Activated CD4-positive, alpha-beta memory T cell treated with anti-CD3 and anti-CD28 coated beads for 36 hours (primary cell): ENCODE measurements at places on chromosomes 4 and X. TPM values are rescaled to one million over a fixed set of nuclear protein-coding genes. Genes with fewer than 3 reads are reported as not detected.
A peak's percentile ranks its signal among the peaks of the same experiment; 100 is the strongest.

GRCh38 chrX:49162620-49163019 lies at the start of gene MAGIX:
Gene MAGIX (plus strand): TSS chrX:49162758. CDS start chrX:49162890, 132 bp downstream.
- peaks cover 18% of the 10 kb centered on the region for H3K4me1 ChIP-seq
- peak within 1 kb of the TSS; percentile 60 for H3K4me3 ChIP-seq
- no peaks in the 10 kb centered on the region for H3K36me3 ChIP-seq
- no peak for DNase-seq
- H3K27me3 ChIP-seq = no peaks in the 10 kb centered on the region
- H3K27ac ChIP-seq = peak within 1 kb of the TSS; percentile 38

The IL2 gene
- 165 TPM for total RNA-seq

DNA sequence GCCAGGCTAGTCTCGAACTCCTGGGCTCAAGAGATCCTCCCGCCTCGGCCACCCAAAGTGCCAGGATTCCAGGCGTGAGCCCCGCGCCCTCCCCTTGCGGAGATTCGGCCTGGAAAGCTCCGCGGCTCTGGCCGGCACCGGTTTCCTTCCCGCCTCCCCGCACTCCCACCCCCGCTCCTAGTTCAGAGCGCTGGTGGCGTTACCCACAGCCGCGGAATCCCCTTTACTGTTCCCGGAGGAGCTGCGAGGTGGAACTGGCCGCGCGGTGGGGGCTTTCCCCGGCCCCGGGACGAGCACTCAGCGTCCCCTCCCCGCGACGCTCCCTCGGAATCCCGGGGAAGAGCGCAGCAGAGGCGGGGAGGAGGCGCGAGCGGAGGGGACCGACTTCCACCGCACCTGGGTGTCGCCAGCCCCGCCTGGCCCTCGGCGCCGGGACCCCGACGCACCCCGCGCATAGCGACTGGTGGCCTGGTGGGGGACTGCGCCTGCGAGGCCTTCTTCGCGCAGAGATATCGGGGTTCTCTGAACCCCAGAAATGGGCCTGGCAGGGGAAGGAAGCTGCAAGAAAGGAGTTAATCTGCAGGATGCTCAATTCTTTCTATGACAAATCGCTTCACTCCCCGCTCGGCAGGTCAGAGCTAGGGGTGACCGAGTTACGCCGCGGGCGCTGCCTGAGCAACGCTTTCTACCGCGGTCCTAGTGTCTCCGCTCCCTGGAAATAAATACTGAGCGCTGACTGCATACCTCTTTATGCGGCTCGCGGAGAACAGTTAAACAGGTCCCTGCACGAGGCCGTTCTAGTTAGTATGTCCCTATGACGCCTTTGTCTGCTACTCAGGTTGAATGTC lies 14.6 kb upstream of the SLC25A4 start:
- no peak overlapping the region for H3K27ac ChIP-seq
- H3K27me3 ChIP-seq = peaks cover 30% of the 10 kb centered on the region
- H3K4me1 ChIP-seq = peaks cover 6% of the 10 kb centered on the region
- H3K4me3 ChIP-seq = peak overlapping the region; percentile 57
- no peaks in the 10 kb centered on the region for H3K36me3 ChIP-seq

The NRK gene
- total RNA-seq = not detected

DNA sequence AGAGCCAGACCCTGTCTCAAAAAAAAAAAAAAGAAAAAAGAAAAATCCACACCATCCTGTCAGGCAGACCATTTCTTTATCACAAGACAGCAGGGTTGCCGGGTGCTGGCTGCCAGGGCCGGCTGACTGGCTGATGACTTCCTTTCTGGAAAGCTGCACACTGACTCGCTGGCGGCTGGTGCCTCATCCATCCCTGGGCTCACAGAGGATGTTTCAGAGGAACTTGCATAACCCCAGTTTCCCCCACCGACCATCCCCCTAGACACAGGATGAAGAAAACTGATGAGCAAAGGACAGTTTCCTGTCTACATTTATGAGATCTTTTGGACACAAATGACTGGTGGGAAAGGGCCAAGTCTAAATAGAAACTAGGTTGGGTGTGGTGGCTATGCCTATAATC lies 14.1 kb downstream of the HPSE start:
- no peak overlapping the region for H3K27ac ChIP-seq
- no peak overlapping the region for H3K4me3 ChIP-seq
- H3K27me3 ChIP-seq = no peaks in the 10 kb centered on the region
- DNase-seq = peak; percentile 66

DNA sequence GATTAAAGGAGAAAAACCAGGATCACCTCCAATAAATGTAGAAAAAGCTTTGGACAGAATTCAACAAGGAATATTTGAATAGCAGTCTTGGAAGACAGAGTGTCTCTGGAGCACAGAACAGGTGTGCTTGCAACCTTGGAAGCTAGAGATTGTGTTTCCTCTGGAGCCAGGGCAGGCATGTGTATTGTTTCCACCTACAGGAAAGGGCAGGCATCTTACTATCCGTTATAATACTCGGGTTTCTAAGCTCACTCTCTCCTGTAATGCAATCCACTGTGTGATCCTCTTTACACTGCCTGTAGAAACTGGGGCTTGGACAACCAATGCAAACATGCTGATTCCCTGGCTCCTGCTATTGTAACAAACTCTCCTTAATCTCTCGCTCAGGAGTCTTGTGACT lies 14.4 kb downstream of the CCDC110 start:
- H3K27me3 ChIP-seq = peaks cover 4% of the 10 kb centered on the region
- H3K4me3 ChIP-seq = no peak overlapping the region
- H3K36me3 ChIP-seq = no peaks in the 10 kb centered on the region
- no peak for DNase-seq

GRCh38 chr4:53012738-53013137 lies 150.6 kb downstream of the RASL11B start:
- H3K36me3 ChIP-seq = peaks cover 10% of the 10 kb centered on the region
- H3K4me1 ChIP-seq = peaks cover 26% of the 10 kb centered on the region
- DNase-seq = peak; percentile 15
- H3K4me3 ChIP-seq = no peak overlapping the region
- H3K27ac ChIP-seq = no peak overlapping the region
- no peaks in the 10 kb centered on the region for H3K27me3 ChIP-seq

The USP17L11 gene
- total RNA-seq = not detected

The ADH1A gene
- total RNA-seq = not detected

The CT45A5 gene
- total RNA-seq = not detected

The REPS2 gene
- total RNA-seq = not detected

GRCh38 chr4:3870567-3870962 lies 104.4 kb downstream of the ADRA2C start:
- H3K27ac ChIP-seq = no peak overlapping the region
- peaks cover 2% of the 10 kb centered on the region for H3K4me1 ChIP-seq
- peak; percentile 1 for DNase-seq
- H3K36me3 ChIP-seq = no peaks in the 10 kb centered on the region

- H3K27ac ChIP-seq = no peak overlapping the region
- no peak for DNase-seq
- no peak overlapping the region for H3K4me3 ChIP-seq
- no peaks in the 10 kb centered on the region for H3K27me3 ChIP-seq
Observed at GRCh38 chr4:20043991-20044390, 207.7 kb upstream of the SLIT2 start.

DNA sequence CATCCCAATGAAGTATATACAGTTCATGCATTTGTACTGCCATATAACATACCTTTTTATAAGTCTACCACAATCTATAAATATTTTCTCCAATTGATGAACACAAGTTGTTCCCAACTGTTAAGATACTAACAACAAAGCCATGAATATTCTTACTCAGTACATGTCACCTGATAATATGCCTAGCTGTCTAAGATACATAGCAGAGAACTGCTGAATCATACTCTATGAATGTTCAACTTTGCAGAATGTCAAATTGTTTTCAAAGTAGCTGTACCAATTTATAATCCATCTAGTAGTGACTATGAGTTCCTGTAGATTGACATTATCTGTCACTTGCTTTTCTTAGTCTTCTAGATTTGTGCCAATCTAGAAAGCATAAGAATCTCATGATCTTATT lies 84.9 kb downstream of the RAB28 start:
- H3K27me3 ChIP-seq = no peaks in the 10 kb centered on the region
- no peak overlapping the region for H3K4me3 ChIP-seq
- H3K36me3 ChIP-seq = no peaks in the 10 kb centered on the region

- no peak for DNase-seq
- H3K4me3 ChIP-seq = no peak overlapping the region
- H3K36me3 ChIP-seq = no peaks in the 10 kb centered on the region
- no peaks in the 10 kb centered on the region for H3K27me3 ChIP-seq
Observed at GRCh38 chrX:6574762-6575161, 39.8 kb upstream of the VCX3A start.

DNA sequence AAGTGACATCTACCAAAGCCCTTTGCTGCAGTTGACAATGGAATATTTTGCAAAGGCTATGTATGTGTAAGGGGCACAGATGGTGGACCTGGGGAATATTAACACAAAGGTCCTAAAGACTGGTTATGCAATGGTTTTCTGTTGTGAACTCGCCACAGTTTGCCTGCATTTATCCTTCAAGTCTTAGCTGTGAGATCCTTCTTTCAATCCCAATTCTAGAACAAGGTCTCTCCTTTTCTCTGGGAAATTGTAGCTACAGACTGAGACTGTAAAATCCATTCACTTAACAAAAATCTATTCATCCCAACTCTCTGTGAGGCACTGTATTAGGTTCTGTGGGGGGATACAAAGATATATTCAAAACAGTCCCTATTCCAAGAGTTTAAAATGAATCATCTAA lies 250.4 kb downstream of the GPM6A start:
- no peaks in the 10 kb centered on the region for H3K36me3 ChIP-seq
- H3K27me3 ChIP-seq = no peaks in the 10 kb centered on the region
- no peak overlapping the region for H3K4me3 ChIP-seq
- no peaks in the 10 kb centered on the region for H3K4me1 ChIP-seq
- no peak for DNase-seq

GRCh38 chrX:21972721-21973120 lies 32.2 kb downstream of the SMS start:
- peaks cover 35% of the 10 kb centered on the region for H3K4me1 ChIP-seq
- DNase-seq = peak; percentile 64
- H3K27ac ChIP-seq = peak overlapping the region; percentile 87
- H3K27me3 ChIP-seq = no peaks in the 10 kb centered on the region
- H3K36me3 ChIP-seq = peaks cover 19% of the 10 kb centered on the region
- H3K4me3 ChIP-seq = no peak overlapping the region

DNA sequence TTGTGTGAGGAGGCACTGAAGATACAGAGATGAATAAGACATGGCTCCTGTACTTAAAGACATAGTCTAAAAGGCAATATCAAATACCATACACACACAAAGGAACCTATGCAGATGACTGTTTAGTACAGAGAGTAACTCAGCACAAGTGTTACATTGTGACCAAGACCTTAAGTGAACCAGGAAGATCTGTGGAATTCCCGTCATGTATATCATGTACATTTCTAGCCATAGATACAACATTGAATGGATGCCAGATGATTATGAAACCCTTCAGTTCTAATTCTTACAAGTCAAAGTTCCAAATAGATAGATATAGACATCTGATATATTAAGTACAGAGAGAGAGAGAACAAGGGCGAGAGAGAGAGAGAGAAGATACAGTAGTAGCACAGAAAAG lies 73.2 kb downstream of the PAK3 start:
- H3K4me1 ChIP-seq = peaks cover 4% of the 10 kb centered on the region
- no peak overlapping the region for H3K27ac ChIP-seq
- no peak for DNase-seq
- no peaks in the 10 kb centered on the region for H3K36me3 ChIP-seq
- H3K27me3 ChIP-seq = no peaks in the 10 kb centered on the region

DNA sequence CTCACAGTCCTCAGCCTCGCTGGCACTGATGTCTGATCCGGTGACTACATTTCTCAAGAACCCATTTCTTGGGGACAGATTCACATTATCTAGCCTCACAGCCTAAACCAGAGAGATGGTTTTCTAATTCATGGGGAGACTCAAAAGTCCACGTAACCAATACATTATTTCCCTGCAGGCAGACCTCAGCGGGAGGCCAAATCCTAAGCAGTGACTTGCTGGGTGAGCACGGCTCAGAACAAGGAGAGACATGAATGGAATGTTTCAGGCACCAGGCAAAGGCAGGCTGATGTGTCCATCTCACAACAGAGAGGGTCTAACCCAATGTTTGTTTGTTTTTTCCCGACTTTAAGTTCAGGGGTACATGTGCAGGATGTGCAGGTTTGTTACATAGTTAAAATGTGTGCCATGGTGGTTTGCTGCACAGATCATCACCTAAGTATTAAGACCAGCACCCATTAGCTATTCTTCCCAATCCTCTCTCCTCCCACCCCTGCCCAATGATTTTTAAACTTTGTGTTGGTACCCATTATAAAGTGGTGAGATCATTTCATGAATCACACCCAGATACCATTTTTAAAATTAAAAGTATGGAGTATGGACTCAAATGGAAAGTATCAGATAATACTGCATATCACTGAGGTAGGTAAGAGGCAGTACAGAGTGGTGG lies 53.3 kb downstream of the SCD5 start:
- no peak overlapping the region for H3K4me3 ChIP-seq
- H3K27ac ChIP-seq = no peak overlapping the region
- no peak for DNase-seq
- no peaks in the 10 kb centered on the region for H3K36me3 ChIP-seq
- no peaks in the 10 kb centered on the region for H3K4me1 ChIP-seq

DNA sequence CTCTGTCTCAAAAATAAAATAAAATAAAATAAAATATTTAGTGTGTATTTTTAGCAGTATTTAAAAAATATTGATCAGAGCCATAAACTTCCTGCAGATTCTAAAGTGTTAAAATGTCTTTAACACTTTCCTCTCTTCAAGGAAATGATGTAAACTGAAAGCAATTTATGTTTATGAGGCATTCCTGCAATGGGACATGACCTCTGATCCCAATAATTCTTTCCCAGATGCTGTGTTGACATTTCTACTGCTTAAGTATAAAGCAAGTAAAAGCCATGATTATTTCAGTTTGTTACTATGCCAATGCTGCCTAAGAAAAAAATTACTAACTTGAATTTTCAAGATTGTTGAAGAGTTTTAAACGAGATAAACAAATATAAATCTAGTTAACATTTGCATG lies 29.0 kb downstream of the COQ2 start:
- H3K27ac ChIP-seq = no peak overlapping the region
- no peak overlapping the region for H3K4me3 ChIP-seq
- peaks cover 6% of the 10 kb centered on the region for H3K36me3 ChIP-seq
- no peaks in the 10 kb centered on the region for H3K27me3 ChIP-seq

The CLCN4 gene
- not detected for total RNA-seq

DNA sequence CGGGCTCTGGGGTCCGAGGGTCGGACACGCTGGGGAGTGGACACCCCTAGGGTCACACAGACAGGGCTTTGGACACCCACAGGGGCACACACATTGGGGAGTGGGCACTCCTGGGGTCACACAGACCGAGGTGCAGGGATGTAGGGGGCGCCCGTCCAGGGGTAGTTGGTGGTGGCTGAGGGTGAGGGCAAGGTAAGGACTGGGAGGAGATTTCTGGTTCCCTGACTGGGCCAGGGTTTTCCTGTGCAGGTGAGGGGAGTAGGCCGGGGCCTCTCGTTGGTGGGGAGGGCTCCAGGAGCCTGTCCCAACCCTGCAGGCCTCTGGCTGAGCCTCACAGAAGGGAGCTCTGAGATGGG lies 21.9 kb upstream of the WDR45 start:
- DNase-seq = peak; percentile 11
- H3K4me1 ChIP-seq = peaks cover 5% of the 10 kb centered on the region
- peak overlapping the region; percentile 89 for H3K4me3 ChIP-seq
- H3K27ac ChIP-seq = peak overlapping the region; percentile 89
- H3K27me3 ChIP-seq = no peaks in the 10 kb centered on the region

- H3K36me3 ChIP-seq = no peaks in the 10 kb centered on the region
- no peak overlapping the region for H3K27ac ChIP-seq
- DNase-seq = no peak
- H3K4me1 ChIP-seq = no peaks in the 10 kb centered on the region
- no peaks in the 10 kb centered on the region for H3K27me3 ChIP-seq
- no peak overlapping the region for H3K4me3 ChIP-seq
Observed at GRCh38 chr4:86857341-86858052, 8.3 kb upstream of the SLC10A6 start.

The HCFC1 gene
- 90.4 TPM for total RNA-seq

The ARX gene
- not detected for total RNA-seq

- H3K27ac ChIP-seq = no peak overlapping the region
- no peak for DNase-seq
- no peak overlapping the region for H3K4me3 ChIP-seq
Observed at GRCh38 chrX:7090641-7091040, 56.9 kb upstream of the STS start.

The SLC10A4 gene
- total RNA-seq = not detected
